Natural killer cell treated with Interleukin-12 subunit alpha and Interleukin-12 subunit beta and Interleukin-15 and Interleukin-18, amount 100 ng/mL, for 72 hours (primary cell): ENCODE measurements at places on chromosomes 1 and 21. TPM values are rescaled to one million over a fixed set of nuclear protein-coding genes. Genes with fewer than 3 reads are reported as not detected.

Gene ETV3
- 45.8 TPM for total RNA-seq

GRCh38 chr1:14909920-14910460, 243.6 kb upstream of the TMEM51 start:
- H3K36me3 ChIP-seq = no peaks in the 10 kb centered on the region
- no peaks in the 10 kb centered on the region for H3K4me1 ChIP-seq
- H3K4me3 ChIP-seq = no peak overlapping the region
- no peak overlapping the region for H3K27ac ChIP-seq
- no peak for DNase-seq

- no peaks in the 10 kb centered on the region for H3K4me1 ChIP-seq
- no peak for DNase-seq
- no peaks in the 10 kb centered on the region for H3K36me3 ChIP-seq
- H3K27ac ChIP-seq = no peak overlapping the region
- no peaks in the 10 kb centered on the region for H3K27me3 ChIP-seq
Observed at GRCh38 chr1:81820765-81821164, 20.0 kb downstream of the ADGRL2 start.

- no peak overlapping the region for H3K27ac ChIP-seq
- DNase-seq = no peak
- peaks cover 9% of the 10 kb centered on the region for H3K27me3 ChIP-seq
Observed at GRCh38 chr1:236370420-236370819, 23.7 kb upstream of the EDARADD start.

DNA sequence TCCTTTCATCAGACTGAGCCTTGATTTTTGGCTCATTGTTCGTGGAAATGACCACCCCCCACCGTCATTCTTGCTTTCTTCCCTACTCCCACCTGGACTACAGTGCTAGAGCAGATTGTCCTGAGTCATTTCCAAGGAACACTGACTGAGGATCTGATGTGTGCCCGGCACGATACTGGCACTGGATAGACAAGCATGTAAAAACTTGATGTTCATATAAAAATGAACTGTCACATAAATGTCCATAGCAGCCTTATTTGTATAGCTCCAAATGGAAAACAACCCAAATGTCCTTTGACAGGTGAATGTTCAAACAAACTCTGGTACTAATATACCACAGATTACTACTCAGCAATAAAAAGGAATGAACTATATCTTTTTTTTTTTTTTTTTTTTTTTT, 18.6 kb upstream of the SLC45A3 start:
- no peaks in the 10 kb centered on the region for H3K4me1 ChIP-seq
- no peak for DNase-seq
- no peaks in the 10 kb centered on the region for H3K36me3 ChIP-seq

GRCh38 chr1:226092965-226093364, 30.4 kb downstream of the H3-3A start:
- no peak overlapping the region for H3K4me3 ChIP-seq
- no peaks in the 10 kb centered on the region for H3K36me3 ChIP-seq
- H3K27me3 ChIP-seq = peaks cover 6% of the 10 kb centered on the region
- DNase-seq = no peak

Gene ADAMTSL4
- total RNA-seq = 1.0 TPM

GRCh38 chr1:81349194-81349965, 451.4 kb upstream of the ADGRL2 start:
- H3K4me3 ChIP-seq = no peak overlapping the region
- no peaks in the 10 kb centered on the region for H3K27me3 ChIP-seq
- DNase-seq = no peak
- peaks cover 4% of the 10 kb centered on the region for H3K36me3 ChIP-seq
- H3K27ac ChIP-seq = no peak overlapping the region
